ENCODE measurements at places on chromosomes 2 and 18.

- DNase-seq = peak; percentile 92
These were observed 43.4 kb downstream of the COLEC12 start for GRCh38 chr18:457140-457519.

DNA sequence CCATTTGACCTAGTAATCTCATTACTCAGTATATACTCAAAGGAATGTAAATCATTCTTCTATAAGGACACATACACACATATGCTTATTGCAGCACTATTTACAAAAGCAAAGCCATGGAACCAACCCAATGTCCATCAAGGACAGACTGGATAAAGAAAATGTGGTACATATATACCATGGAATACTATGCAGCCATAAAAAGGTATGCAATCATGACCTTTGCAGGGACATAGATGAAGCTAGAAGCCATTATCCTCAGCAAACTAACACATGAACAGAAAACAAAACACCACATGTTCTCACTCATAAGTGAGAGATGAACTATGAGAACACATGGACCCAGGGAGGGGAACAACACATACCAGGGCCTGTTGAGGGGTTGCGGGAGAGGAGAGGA is 214.5 kb downstream of the NBAS start:
- no peak for DNase-seq

GRCh38 chr2:136238286-136239078 is 120.5 kb upstream of the CXCR4 start:
- no peak for DNase-seq

DNA sequence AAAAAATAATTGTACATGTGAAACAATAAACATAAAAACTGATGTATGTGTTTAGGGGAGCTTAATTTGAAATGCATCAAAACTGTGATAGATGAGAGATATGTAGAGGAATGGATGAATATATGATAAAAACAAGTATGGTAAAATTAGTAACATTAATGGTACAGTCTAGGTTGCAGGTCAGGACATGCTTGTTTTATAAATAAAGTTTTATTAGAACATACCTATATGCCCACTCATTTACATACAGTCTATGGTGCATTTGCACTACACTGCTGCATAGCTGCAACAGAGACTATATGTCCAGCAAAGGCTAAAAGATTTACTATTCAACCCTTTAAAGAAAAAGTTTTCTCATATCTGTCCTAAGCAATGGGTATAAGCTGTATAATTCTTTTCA is 236.6 kb upstream of the CCDC68 start:
- DNase-seq = no peak

DNA sequence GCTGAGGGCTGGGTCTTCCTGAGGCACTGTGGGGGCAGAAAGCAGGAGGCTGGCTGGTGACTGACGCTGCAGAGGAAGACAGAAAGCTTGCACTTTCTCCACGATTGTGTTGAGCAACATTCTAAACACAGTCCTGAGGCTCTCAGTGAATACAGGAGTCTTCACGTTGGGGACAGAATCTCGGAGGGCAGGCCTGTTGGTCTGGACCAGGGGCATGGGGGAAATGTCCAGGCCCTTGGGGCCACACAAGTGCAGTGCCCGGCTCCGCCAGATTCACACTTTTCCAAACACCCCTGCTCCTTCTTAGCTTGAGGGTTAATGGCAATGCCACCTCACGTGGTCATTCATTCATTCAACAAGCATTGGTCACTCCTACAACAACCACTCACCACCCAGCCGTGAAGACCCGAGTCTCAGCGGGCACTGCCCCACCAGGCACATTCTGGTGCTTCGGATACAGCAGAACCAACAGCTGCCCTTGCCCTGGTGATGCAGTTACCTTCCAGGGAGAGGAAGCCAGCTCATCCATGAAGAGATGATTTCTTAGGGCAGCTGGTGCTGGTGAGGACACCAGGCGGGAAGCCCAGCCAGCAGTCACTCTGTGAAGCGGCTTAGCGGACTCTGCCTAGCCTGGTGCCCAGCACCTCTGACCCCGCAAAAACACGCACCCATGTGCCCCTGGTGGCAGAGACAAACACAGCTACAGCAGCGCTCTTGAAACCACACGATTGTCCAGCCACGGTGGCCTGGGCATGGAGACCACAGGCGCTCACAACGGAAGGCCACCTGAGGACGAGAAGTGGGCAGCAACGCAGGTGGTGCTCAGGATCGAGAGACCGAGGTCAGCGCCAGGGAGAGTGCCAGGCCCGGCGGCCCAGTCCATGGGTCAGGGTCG is 10.9 kb upstream of the GPC1 start:
- DNase-seq = no peak

- DNase-seq = no peak
These were observed 11.0 kb downstream of the FABP1 start for GRCh38 chr2:88116669-88117432.

DNA sequence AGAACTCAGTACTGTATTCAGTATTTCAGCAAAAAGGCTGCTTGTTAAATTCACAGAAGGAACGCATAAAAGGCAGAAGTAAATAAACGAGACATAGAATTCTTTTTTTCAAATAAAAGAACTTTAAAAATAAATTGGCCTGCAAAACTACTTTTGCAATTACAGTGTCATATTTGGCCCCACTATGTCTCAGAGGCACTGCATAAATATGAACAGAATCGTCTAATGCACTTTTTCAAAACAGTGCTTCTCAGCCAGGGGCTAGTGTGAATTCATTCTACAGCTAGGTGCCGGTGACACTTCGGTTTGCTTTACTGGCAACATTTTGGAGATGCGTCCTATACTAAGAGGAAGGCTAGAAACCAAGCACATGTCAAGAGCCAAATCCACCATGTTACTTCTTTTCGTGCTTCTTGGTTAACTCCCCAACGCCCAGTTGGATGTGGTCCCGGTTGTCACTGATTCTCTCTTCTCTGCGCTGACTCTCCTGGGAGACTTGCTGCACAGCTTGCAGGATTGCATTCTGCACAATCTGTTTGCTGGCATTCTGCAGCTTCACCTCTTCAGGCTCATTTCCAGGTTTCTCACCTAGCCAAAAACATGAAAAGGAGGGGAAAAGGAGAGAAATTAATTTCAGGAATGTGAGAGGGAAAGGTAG is 51.8 kb downstream of the AKAIN1 start:
- no peak for DNase-seq

GRCh38 chr18:72799106-72799505 is 68.7 kb downstream of the NETO1 start:
- no peak for DNase-seq

DNA sequence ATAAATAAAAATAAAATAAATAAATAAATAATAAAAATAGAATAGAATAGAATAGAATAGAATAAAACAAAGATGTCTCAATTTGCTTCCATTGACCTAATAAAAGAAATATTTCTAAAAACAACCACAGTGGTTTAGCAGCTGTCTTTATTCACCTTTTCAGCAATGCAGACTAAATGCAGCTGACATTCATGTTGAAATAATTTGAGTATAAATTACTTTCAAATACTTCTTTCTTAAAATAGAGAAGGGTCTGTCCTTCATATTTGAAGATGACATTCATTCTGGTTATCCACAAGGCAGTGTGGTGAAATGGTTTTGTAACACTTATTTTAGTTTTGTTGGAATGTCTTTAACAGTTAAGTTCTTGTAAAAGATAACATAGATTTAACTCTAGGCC is 469.4 kb downstream of the IRS1 start:
- DNase-seq = no peak

- DNase-seq = no peak
These were observed 161.6 kb downstream of the ST6GAL2 start for GRCh38 chr2:106724301-106724794.

DNA sequence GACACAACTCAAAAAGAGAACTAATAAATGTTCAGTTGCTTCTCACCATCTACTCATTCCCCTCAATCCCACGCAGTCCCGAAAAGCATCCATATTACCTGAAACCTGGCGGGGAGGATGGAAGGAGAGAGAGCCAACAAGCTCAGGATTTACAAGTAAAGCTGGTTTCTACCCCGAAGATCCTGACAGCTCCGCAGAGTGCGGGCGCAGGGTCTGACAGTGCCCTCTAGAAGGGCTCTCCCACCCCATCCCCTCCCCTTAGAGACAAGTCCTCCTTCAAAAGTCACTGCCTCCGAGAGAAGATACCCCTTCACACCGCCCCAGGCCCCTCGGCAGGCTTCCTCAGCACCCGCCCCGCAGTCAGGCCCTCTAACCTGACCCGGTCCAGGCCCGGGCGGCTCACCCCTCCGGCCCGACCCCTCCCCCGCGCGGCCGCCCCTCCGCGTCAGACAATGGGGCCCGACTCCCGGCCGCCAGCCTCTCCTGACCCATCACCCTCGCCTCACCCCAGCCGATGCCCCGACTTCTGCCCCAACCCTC is 550 bp downstream of the RAB1A start:
- DNase-seq = no peak

- DNase-seq = peak; percentile 8
These were observed 6.8 kb upstream of the COX7A2L start for GRCh38 chr2:42367835-42368234.

DNA sequence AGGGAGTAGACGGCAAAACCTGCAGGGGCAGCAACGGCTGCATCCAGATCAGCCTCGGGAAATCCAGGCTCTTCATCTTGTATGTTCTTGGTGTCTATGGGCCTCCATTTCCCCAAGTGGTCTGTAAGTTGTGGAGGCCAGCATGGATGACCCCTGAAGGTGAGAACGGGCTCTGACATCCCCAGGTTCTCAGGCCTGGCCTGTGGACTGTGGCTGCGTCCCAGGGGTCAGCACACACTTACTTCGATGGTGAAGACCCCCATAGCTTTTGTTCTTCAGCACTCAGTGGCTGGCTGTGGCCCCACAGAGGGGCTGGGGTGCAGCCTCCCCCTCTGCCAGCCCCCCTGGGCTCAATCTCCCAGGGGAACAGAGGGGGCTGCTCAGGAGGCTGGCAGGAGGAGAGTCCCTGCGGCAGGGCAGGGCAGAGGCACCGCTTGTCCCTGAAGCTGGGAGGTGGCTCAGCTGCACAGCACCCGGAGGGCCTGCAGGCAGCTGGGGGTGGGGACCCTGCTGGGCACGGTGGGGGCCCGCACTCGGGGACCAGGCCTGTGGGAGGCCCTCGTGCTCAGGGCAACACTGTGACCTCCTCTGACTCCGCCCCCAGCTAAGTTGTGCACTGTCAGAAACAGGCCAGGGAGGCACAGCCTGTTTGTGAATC is 3.8 kb downstream of the SLC66A3 start:
- no peak for DNase-seq

GRCh38 chr2:151287513-151288250 is 1.8 kb downstream of the NMI start:
- no peak for DNase-seq

DNA sequence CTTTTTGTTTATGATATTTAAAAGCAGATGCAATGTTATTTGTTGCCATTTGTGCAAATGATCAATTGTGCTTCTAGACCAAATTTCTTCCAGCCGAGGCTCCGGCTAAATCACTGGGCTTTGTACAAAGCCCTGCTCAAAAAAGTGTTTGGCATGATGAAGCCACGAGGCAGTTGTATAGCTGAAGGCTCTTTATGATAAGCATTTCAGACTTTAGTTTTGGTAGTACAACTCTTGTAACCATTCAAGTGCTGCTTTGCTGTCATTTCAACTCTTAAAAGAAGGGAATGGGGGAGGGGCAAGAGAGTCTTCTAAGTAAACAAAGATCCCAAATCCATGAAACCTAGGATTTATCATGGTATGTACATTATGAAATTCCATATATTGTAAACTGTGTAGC is 3.3 kb upstream of the ZNF532 start:
- no peak for DNase-seq

GRCh38 chr2:84717302-84717701 is 163.6 kb downstream of the TRABD2A start:
- DNase-seq = no peak

DNA sequence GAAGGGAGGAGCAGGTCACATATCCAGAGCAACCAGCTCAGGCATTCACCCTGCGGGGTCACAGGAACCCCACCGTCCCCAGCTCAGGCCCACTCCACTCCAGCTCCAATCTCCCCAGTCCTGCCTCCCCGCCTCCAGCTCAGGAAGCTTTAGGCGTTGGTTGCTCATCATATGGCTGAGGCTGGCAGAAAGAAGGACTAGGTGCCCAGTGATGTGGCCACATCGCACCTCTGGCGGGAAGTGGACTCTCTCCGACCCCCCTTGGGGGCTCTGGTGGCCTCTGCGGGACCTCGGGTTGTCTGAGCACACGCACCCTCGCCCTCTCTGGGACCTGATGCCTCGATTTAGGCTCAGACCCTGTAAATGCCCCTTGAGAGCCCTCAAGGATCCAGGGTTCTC is 187.7 kb downstream of the ZFP36L2 start:
- no peak for DNase-seq

- DNase-seq = no peak
These were observed 367 bp downstream of the TGFA start for GRCh38 chr2:70553334-70553583.

- DNase-seq = no peak
These were observed 1109.3 kb downstream of the TSN start for GRCh38 chr2:122864728-122865127.

DNA sequence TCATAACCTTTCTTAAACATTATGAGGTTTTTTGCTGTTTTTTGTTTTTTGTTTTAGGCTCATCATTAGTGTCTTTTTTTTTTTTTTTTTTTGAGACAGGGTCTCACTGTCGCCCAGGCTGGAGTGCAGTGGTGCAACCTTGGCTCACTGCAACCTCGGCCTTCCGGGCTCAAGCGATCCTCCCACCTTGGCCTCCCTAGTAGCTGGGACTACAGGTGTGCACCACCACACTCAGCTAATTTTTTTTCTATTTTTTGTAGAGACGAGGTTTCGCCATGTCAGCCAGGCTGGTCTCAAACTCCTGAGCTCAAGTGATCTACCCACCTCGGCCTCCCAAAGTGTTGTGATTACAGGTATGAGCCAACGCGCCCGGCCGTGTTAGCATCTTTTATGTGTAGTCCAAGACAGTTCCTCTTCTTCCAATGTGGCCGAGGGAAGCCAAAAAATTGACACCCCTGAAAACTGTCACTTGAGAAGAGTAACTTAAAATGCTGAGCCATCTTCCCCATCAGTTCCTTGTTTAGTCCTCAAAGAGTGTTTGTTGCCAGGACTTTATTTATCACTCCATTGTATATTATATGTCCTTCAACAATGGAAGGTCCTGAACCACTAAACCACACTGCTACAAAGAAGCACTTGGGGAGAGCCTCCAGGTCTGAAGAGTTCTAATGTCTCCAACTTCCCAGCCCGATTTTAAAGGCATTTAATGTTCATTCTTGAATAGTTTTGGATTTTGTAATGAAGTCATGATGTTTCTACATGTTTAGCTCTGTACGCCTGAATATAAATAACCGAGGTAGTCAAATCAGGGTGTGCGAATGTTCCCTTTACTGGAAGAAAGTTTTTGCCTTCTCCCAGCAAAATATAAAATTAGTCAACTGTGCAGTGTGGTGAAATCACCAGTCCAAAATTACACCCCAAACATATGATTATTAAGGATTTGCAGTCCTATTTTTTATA is 26.4 kb downstream of the ZNF516 start:
- DNase-seq = no peak

GRCh38 chr2:236545248-236545658 is 24.4 kb upstream of the ACKR3 start:
- DNase-seq = no peak

DNA sequence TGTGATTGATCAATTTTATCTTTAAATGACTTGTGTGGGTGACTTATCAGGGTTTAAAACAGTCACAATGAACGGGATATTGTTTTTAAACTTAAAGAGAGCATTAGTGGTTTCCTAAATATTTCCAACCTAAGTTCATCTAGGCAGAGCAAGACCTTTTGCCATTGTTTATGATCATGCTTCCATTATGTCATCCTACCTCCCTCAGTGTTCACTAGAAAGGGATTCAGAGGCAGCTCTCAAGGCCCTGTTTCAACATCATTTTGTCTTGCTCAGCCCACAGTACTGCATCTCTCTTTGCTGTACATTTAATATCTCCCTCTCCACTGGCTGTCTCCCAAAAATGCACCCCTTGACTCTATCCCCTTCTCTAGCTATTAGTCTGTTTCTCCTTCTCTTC is 21.5 kb upstream of the PELI1 start:
- DNase-seq = no peak

Measured in fibroblast of the conjunctiva (primary cell).